HFFc6 (cell line): ENCODE measurements at places on chromosomes 4 and X.

GRCh38 chrX:109654516-109655109 is 29.6 kb upstream of the KCNE5 start:
- H3K27ac ChIP-seq: no peak overlapping the region
- no peak overlapping the region for H3K4me3 ChIP-seq
- DNase-seq: no peak
- peaks cover 26% of the 10 kb centered on the region for H3K36me3 ChIP-seq
- H3K4me1 ChIP-seq: 0 out of 2 replicates have a peak, but pooled peaks cover 6% of the 10 kb centered on the region
- H3K27me3 ChIP-seq: peaks cover 3% of the 10 kb centered on the region

GRCh38 chrX:19214311-19214710 is 92.0 kb upstream of the ADGRG2 start:
- H3K27ac ChIP-seq: no peak overlapping the region
- H3K4me3 ChIP-seq: no peak overlapping the region
- no peaks in the 10 kb centered on the region for H3K4me1 ChIP-seq
- no peaks in the 10 kb centered on the region for H3K27me3 ChIP-seq
- no peaks in the 10 kb centered on the region for H3K36me3 ChIP-seq
- no peak for DNase-seq

DNA sequence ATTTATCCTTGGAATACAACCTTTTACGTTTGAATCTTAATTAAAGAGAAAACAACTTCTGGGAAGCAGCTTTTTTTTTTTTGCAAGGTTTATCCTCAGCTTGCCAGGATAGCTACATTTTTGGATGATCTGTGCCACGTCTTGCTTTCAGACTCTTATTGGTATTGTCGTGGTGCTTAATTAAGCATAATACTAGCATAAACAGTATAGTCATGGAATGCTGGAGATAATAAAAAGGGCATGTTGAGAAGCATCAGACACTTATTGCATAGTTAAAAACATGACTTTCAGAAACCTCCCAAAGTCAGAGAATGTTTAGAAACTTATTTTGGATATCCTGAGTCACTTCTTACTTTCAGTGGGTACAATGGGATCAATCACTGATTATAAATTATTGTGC is 77.0 kb downstream of the PALLD start:
- no peaks in the 10 kb centered on the region; the same call in 1 of the 2 replicates for H3K27me3 ChIP-seq
- H3K36me3 ChIP-seq: no peaks in the 10 kb centered on the region
- peaks cover 47% of the 10 kb centered on the region for H3K4me1 ChIP-seq
- no peak overlapping the region; the same call in 1 of the 2 replicates for H3K4me3 ChIP-seq
- no peak for DNase-seq

GRCh38 chr4:54230484-54231418 is 1.7 kb downstream of the PDGFRA start:
- H3K4me1 ChIP-seq: peaks cover 63% of the 10 kb centered on the region
- DNase-seq: no peak
- peaks cover 1% of the 10 kb centered on the region; the same call in 1 of the 2 replicates for H3K27me3 ChIP-seq
- H3K27ac ChIP-seq: peak overlapping the region; percentile 82
- H3K36me3 ChIP-seq: peaks cover 19% of the 10 kb centered on the region; the same call in 1 of the 2 replicates
